GF-D8 (cell line): ENCODE measurements at places on chromosomes 5 and 9.
A peak's percentile ranks its signal among the peaks of the same experiment; 100 is the strongest.

- DNase-seq = no peak
These were observed 102.5 kb downstream of the TLE4 start for GRCh38 chr9:79674052-79674777.

DNA sequence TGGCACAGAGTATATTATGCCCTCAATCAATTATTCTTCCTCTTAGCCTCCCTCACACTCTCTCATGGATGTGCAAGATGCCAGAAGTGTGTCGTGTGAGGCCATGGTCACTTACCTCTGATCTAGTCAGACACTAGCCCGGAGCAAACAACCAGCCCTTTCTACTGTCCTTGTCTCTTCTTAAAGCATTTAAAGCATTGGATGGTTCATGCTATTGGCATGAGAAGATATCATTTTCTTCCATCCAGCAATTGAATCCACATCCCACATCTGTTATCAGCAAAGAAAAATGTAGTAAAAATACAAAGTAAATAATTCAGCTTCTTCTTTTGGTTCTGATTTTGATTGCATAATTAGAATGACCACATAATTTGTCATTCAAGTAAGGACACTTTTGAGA, 267.2 kb upstream of the ACO1 start:
- DNase-seq = no peak

DNA sequence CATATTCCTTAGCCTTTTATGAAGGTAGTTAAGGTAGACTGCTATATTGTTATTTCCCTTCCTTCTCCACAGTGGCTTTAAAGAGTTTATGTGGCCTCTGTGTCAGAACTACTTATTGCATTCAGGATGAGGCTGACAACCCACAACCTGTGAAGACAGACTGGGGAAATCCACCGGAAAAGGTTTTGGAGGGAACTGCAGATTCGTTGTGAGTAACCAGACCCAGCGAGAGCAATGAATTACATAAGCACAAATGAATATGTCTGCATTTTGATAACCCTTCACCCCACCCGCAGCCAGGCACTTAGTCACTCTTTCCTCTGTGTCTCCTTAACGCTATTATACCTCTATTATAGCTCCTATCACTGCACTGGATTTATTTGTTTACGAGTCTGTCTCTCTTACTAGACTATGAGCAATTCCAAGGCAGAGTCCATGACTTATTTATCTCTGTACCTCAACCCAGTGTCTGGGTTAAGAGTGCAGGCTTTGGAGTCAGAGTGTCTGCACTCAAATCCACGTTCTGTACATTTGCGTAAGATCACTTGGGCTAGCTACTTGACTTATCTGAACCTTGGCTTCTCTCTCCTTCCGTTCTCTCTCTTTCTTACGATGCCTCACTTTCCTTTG, 19.2 kb downstream of the KCTD16 start:
- DNase-seq = peak; percentile 85

GRCh38 chr5:52491071-52491787, 296.5 kb upstream of the ITGA1 start:
- DNase-seq = no peak

- DNase-seq = no peak
These were observed 41.9 kb downstream of the CDK7 start for GRCh38 chr5:69276422-69277174.

DNA sequence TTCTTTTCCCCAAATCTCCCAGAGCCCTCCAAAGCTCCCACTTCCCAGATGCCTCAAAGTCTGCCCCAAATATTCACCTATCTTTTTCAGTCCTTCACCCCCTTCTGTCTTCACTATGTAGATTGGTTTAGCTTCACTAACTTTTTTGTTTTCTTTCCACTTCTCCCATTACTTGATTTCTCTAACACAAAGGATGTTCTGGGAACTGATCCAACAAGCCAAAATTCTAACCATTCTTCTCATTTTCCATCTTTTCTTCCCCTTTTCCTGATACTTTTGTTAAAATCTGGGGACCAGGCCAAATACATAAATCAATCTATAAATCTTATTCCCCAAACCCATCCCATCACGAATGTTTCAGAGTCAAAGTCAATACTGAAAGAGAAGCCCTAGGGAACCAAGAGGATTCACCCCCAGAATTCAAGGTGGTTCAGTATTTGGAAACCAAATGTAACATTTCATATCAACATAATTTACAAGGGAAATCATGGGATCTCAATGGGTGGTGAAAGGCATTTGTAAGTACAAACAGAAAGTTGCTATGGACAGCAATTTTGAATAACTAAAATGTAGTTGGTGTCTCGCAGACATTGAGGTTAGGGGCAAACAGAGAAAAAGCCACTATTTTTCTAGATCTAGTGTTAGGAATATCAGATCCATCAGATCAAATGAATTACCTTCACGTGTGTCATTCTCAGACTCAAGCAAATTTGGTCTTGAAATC, 35.3 kb downstream of the APTX start:
- DNase-seq = no peak

GRCh38 chr5:24623624-24624023, 21.2 kb downstream of the CDH10 start:
- no peak for DNase-seq

- DNase-seq = peak; percentile 24
These were observed 3.5 kb downstream of the IFNA2 start for GRCh38 chr9:21381448-21382339.

DNA sequence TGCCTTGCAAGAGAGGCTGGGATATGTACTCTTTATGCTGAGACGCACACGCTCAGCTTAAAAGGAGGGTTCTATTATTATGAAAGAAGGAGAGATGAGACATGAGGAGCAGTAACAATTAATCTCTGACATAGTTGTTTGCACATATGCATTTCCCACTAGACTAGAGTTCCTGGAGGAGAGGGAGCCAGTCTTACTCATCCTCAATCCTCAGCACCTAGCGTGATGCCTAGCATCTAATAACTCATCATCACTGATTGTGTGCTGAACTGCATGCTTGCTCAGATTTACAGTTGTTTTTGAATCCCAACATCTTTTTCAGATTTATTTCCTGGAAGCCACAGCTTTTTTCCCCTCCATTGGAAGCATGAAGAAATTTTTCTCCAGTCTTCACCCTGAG, 35.5 kb downstream of the GCNT4 start:
- DNase-seq = no peak

DNA sequence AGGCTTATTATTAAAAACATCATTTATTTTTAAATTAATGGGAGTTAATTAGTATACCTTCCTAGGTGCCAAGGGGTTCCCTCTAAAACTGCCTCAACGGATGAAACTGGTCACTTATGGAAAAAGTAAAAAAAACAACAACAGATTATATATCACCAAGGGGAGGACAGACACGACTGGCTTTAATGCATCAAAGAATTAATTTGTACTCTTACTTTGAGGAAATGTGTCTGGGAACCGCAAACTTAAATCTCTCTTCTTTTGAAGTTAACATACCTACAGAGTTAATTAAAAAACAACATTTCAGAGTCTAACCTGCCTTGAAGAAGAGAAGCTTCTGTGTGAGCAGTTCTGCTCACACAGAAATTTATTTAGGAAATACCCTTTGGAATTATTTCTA, 354.6 kb downstream of the LRRC70 start:
- no peak for DNase-seq
